Lower lobe of right lung (tissue), 2 donors: ENCODE measurements at places on chromosomes 1 and 21. TPM values are rescaled to one million over a fixed set of nuclear protein-coding genes. Genes with fewer than 3 reads are reported as not detected.
A peak's percentile ranks its signal among the peaks of the same experiment; 100 is the strongest.

DNA sequence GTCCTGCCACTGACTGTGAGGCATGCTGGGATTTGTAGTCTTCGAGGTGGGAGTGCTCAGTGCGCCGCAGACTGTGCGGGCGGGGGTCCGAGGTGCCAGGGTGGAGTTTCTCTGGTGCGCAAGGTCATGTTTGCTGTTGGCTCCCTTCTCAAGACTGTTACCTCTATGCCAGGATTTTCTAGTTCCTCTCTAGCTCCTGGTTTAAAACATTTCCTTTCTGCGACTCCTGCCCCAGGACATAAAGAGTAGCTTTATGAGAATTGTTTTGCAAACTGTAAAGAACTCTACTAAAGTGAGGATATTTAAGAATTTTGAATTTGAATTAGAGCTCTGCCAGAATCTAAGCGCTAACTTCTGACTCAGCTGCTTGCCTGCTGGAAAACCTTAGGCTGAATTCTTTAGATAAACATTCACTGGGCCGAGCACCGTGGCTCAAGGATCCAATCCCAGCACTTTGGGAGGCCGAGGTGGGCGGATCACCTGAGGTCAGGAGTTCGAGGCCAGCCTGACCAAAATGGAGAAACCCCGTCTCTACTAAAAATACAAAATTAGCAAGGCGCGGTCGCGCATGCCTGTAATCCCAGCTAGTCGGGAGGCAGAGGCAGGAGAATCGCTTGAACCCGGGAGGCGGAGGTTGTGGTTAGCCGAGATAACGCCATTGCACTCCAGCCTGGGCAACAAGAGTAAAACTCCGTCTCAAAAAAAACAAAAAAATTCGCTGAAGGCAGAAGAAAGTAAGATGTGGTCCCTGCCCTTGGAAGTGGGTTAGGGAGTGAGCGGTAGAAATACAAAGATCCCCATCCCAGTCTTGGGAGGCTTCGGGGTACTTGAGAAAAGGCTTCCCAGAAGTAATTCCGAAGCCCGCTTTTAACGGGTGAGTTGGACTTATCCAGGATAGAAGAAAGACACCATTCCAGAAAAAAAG, 992 bp upstream of the USP48 start:
- peak overlapping the region; percentile 99 for H3K4me3 ChIP-seq
- H3K27ac ChIP-seq: peak overlapping the region; percentile 98
- H3K4me1 ChIP-seq: peaks cover 24% of the 10 kb centered on the region
- peak; percentile 53 for DNase-seq
- H3K36me3 ChIP-seq: no peaks in the 10 kb centered on the region

DNA sequence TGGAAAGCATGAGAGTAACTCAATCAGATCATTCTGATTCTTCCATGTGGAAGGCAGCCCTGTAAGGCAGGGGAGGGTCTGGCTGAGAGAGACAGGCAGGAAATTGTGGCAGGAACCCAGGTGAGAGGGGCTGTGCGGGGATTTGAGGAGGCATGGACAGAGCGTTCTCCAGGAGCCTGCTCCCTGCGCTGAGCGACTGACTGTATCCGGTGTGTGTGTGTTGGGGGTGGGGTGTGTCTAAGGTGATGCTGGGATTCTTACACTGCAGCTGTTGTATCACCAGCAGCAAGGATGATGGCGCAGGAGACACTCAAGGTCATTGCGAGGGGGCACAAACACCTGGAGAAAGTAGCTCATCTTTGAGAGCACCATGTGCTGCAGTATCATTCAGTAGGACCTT, 128.5 kb downstream of the RHOU start:
- no peaks in the 10 kb centered on the region for H3K36me3 ChIP-seq
- DNase-seq: no peak
- H3K27me3 ChIP-seq: no peaks in the 10 kb centered on the region
- H3K4me3 ChIP-seq: no peak overlapping the region

DNA sequence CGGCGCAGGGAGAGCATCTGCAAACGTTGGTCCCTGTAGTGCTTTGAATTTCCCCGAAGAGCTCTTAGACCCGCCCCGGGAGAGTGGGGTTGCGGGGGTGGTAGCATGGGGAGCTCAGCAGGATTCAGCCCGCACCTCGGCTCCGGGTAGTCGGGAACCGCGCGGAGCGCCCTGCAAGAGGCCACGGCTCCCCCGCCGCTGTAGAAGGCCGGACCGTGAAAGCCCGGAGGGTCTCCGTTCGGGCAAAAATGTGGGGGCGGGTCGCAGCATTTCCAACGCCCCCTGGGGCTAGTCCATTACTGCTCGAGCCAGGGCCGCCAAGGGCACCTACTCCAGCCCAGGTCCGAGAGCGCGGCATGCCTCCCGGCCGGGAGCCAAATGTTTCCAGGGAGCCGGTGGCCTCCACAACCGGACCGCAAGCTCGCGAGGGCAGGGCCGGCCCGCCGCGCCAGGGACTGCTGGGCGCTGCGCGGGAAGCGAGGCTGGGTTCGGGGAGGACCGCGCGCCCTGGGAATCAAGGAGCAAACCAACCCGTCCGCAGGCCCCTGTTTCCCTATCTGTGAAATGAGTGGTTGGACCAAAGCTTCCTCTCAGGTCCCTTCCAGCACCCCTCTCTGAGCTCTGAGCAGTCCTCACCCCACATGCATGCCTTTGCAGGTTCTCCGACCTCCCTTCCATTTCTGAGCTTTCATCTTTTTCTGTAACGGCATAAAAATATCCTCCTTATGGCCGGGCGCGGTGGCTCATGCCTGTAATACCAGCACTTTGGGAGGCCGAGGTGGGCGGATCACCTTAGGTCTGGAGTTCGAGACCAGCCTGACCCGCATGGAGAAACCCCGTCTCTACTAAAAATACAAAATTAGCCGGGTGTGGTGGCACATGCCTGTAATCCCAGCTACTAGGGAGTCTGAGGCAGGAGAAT, 775 bp upstream of the TMEM63A start:
- no peaks in the 10 kb centered on the region for H3K36me3 ChIP-seq
- H3K27ac ChIP-seq: peak overlapping the region; percentile 97
- peak overlapping the region; percentile 100 for H3K4me3 ChIP-seq
- H3K27me3 ChIP-seq: no peaks in the 10 kb centered on the region

GRCh38 chr1:29202053-29202452, 20.4 kb upstream of the SRSF4 start:
- H3K4me1 ChIP-seq: peaks cover 19% of the 10 kb centered on the region
- peaks cover 62% of the 10 kb centered on the region for H3K36me3 ChIP-seq
- no peak for DNase-seq
- no peak overlapping the region for H3K4me3 ChIP-seq
- no peaks in the 10 kb centered on the region for H3K27me3 ChIP-seq
- H3K27ac ChIP-seq: peak overlapping the region; percentile 76

DNA sequence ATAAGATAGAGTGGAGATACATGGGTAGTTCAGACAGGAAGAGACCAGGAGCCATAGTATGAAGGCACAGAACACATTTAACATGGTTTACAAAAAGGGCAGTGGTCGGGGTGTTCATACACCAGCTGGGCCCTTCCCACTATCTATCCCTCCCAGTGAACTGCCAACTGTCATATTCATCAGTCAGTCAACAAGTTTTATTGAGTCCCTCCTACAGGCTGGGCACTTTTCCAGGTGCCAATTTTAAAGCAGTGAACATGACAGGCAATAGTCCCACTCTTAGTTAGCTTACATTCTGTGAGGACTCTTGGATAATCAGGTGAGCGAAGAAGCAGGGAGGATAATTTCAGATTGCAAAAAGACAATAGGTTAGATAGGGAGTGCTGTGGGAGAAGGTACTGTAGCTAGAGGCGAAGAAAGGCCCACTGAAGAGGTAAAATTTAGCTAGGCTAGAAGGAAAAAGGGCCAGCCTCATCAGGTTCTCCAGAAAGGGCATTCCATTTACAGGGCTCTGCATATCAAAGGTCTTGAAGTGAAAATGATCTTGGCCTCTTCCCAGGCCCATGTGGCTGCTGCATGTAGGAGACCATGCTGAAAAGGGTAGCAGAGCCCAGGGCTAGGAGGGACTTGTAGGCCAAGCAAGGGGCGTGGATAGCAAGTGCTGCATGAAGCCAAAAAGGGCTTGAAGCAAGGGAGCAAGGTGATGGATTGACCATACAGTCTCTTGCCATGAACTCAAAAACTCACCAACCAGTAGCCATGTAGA, 274.7 kb upstream of the SNX7 start:
- H3K4me3 ChIP-seq: no peak overlapping the region
- H3K27ac ChIP-seq: no peak overlapping the region
- no peaks in the 10 kb centered on the region for H3K36me3 ChIP-seq

- H3K27ac ChIP-seq: no peak overlapping the region
- H3K36me3 ChIP-seq: no peaks in the 10 kb centered on the region
- peak overlapping the region; percentile 8 for H3K4me3 ChIP-seq
Measured at GRCh38 chr1:201396861-201397464, 2.2 kb downstream of the LAD1 start.

DNA sequence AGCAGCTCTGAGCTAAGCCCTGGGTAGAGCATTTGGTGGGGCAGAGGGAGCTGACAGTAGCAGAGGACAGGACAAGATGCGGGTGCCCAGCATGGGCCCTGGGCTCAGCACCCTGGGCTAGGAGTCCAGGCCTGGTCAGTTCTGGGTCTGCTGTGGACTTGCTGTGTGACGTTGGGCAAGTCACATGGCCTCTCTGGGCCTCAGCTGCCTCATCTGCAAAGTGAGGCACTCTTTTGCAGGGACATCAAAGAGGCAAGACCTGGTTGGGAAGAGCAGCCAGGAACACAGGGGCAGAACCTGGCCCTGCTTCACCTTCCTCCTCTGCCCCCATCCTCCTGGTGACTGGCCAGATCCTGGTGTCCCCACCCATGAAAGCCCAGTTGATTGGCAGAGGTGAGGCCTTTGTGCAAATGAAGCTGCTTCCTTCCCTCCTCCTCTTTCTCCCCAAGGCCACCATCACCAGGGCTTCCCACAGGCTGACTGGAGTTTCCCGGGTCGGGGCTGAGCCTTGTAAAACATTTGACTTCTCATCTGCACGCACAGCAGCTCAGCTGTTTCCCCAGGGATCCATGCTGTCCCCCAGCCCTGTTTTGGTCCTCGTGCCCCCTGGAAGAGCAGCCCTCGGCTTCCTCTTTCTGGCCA, 350.5 kb downstream of the MATN1 start:
- DNase-seq: no peak
- no peaks in the 10 kb centered on the region for H3K4me1 ChIP-seq
- H3K36me3 ChIP-seq: no peaks in the 10 kb centered on the region
- no peak overlapping the region for H3K4me3 ChIP-seq
- H3K27ac ChIP-seq: no peak overlapping the region

GRCh38 chr1:163766257-163766918, 444.6 kb downstream of the NUF2 start:
- no peaks in the 10 kb centered on the region for H3K27me3 ChIP-seq
- no peaks in the 10 kb centered on the region for H3K36me3 ChIP-seq
- H3K4me3 ChIP-seq: no peak overlapping the region
- H3K27ac ChIP-seq: no peak overlapping the region
- no peak for DNase-seq
- H3K4me1 ChIP-seq: no peaks in the 10 kb centered on the region

DNA sequence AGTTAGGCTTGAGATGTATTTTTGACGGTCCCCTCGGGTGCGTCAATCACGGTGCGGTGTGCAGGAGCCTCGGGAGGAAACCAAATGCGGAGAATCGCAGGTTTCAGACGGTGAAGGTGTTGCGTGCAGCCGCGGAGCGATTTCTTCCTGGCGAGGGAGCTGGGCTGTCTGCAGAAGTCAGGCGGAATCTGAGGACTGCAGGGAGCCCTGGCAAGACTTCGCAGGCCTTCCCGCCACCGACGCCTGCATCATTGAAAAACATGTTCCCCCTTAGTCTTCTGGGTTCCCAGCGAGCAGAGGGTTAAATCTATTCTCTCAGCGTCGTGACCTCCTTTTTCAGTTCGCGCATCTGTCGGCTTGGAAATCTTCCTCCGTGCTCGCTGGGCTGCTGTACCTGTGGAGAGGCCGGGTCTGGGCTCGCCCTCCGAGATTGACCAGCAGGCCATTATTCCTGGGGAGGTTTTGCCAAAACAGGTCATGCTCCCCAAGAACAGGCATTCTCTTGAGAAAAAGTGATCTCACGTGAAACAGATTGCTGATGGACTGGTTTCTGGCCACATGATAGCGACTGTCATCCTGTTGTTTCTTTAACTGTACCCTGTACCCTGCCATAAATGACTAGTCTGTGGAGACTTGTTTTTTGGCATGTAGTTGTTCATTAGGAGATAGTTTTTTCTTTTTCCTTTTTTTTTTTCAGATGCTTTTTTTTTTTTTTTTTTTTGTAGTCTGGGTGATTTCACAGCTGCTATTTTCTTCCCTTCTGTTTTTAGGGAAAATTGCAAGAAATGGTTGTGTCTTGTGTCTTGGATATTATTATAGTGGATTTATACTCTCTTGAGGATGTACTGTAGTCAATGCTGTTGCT, 894 bp downstream of the EPB41 start:
- H3K36me3 ChIP-seq: no peaks in the 10 kb centered on the region
- H3K27me3 ChIP-seq: no peaks in the 10 kb centered on the region

- no peak overlapping the region for H3K4me3 ChIP-seq
- H3K27me3 ChIP-seq: no peaks in the 10 kb centered on the region
- DNase-seq: no peak
- H3K4me1 ChIP-seq: peaks cover 56% of the 10 kb centered on the region
- H3K36me3 ChIP-seq: no peaks in the 10 kb centered on the region
Measured at GRCh38 chr21:45080639-45081414, 6.4 kb downstream of the ADARB1 start.

- no peaks in the 10 kb centered on the region for H3K4me1 ChIP-seq
- H3K36me3 ChIP-seq: no peaks in the 10 kb centered on the region
- H3K27me3 ChIP-seq: no peaks in the 10 kb centered on the region
- no peak overlapping the region for H3K27ac ChIP-seq
Measured at GRCh38 chr1:246036175-246036574, 470.9 kb downstream of the SMYD3 start.

DNA sequence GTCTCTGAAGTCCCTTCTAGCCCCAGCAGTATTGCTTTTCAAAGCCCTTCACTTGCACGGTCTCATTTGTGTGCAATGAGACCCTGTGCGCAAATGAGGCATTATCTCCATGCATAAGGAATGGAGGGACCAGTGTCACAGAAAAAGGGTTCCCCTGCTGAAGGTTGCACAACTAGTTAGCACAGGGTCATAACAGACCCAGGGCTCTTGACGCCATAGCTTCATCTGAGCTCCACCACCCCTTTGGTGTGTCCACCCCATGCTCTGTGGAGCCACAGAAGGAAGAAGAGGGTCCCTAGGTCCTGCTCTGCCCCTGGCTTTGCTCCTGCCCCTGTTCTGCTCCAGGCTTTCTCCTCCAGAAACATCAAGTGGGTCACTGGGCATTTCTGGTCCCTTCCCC, 12.6 kb downstream of the SH2D2A start:
- H3K27ac ChIP-seq: no peak overlapping the region
- H3K4me3 ChIP-seq: no peak overlapping the region
- H3K4me1 ChIP-seq: peaks cover 27% of the 10 kb centered on the region
- DNase-seq: no peak
- peaks cover 34% of the 10 kb centered on the region for H3K36me3 ChIP-seq

WNT4 gene
- 3.8 TPM for total RNA-seq

- H3K4me3 ChIP-seq: no peak overlapping the region
- peaks cover 13% of the 10 kb centered on the region for H3K4me1 ChIP-seq
- DNase-seq: no peak
- no peak overlapping the region for H3K27ac ChIP-seq
- H3K36me3 ChIP-seq: no peaks in the 10 kb centered on the region
Measured at GRCh38 chr1:160777486-160778089, 18.4 kb upstream of the LY9 start.
